Right lung (tissue), 10 donors: ENCODE measurements at places on chromosomes 1 and 21. TPM values are rescaled to one million over a fixed set of nuclear protein-coding genes. Genes with fewer than 3 reads are reported as not detected.

Gene NAV1
- polyA plus RNA-seq: 16.9 TPM

Gene MRAP
- not detected for polyA plus RNA-seq

Gene OR14A2
- polyA plus RNA-seq: not detected

Gene HENMT1
- polyA plus RNA-seq: 11.4 TPM

Gene NLRP3
- 1.1 TPM for polyA plus RNA-seq

Gene JAM2
- polyA plus RNA-seq: 30.5 TPM

Gene CFHR3
- polyA plus RNA-seq: 0.67 TPM

Gene NEK2
- polyA plus RNA-seq: 19.9 TPM

Gene NT5C1A
- not detected for polyA plus RNA-seq

Gene CCDC185
- polyA plus RNA-seq: not detected

Gene EXTL1
- 1.5 TPM for polyA plus RNA-seq

Gene OR2T11
- polyA plus RNA-seq: not detected

Gene MIXL1
- 1.4 TPM for polyA plus RNA-seq

Gene IGSF3
- 42.7 TPM for polyA plus RNA-seq

Gene MAP1LC3C
- polyA plus RNA-seq: 1.3 TPM

Gene GLIS1
- 0.06 TPM for polyA plus RNA-seq

Gene LCE2C
- polyA plus RNA-seq: not detected

Gene GFI1
- polyA plus RNA-seq: 0.56 TPM

Gene AGL
- polyA plus RNA-seq: 24.8 TPM

Gene ANKRD34A
- 0.68 TPM for polyA plus RNA-seq

Gene ZNF683
- 0.14 TPM for polyA plus RNA-seq

Gene FAM151A
- 0.97 TPM for polyA plus RNA-seq

Gene TRAF3IP3
- 3.5 TPM for polyA plus RNA-seq

Gene CELA3A
- not detected for polyA plus RNA-seq

Gene SHCBP1L
- 0.12 TPM for polyA plus RNA-seq

Gene CAPZA1
- 119 TPM for polyA plus RNA-seq

Gene RCOR3
- polyA plus RNA-seq: 105 TPM

Gene FABP3
- polyA plus RNA-seq: 6.9 TPM

Gene S100A9
- 28.3 TPM for polyA plus RNA-seq

Gene TLR5
- polyA plus RNA-seq: 8.4 TPM
